Neuronal stem cell (in vitro differentiated cells): ENCODE measurements at places on chromosomes 2 and 18.
A peak's percentile ranks its signal among the peaks of the same experiment; 100 is the strongest.

DNA sequence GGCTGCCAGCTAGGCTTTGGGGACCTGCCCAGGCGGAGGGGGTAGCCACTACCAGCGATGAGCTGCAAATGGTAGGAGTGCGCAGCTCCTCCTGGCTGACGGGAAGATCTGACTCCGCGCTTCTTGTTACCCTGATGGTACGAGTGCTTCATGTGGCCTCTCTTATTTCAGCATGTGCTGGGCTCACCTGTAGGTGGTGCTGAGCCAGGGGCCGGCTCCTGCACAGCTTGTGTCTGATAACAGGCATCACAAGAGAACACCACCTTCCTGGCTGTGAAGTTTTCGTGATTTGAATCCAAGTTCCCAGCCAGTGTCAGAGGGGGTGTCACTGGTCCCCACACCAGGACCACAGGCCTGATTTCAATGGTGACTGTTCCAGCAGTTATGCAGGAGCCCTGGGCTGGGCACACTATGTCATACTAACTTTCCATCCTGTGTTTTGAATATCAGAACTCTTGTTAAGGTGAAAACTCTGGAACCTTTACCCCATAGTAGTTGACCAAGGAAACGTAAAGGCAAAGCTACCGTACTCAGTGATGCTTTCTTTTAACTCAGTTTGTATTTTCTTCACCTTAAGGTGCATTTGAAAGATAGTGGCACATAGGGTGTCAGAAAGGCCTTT is 28.0 kb downstream of the APCDD1 start:
- DNase-seq, result no peak

GRCh38 chr2:52919673-52920072 is 847.9 kb upstream of the CHAC2 start:
- DNase-seq, result no peak

- DNase-seq, result no peak
Observed at GRCh38 chr2:150228936-150229335, 258.5 kb downstream of the RND3 start.

- DNase-seq, result no peak
Observed at GRCh38 chr2:1375794-1376193, 37.5 kb upstream of the TPO start.

DNA sequence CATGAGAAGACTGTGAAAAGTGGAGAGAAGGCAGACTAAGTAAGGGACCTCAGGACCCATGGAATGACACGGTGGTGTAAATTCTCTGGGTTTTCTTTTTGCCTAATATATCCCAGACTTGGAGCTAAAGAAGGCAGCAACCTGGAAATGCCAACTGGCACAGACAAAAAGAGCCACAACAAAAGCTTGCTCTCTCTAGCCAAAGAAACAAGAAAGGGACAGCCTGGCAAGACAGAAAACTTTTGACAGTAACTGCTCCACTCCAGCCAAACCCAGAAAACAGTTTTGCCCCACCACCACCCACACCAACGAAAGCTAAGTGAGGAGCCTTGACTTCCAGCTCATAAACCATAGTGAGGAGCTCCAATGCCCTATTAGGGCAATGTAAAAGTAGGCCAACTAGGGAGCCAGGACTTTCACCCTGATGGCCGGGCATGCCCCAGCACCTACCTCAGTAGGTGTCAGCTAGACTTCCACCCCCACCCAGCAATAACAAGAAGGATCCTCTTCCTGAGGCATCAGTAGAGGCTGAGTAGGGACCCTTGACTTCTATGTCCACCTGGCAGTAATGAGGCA is 35.5 kb downstream of the PELI1 start:
- no peak for DNase-seq

DNA sequence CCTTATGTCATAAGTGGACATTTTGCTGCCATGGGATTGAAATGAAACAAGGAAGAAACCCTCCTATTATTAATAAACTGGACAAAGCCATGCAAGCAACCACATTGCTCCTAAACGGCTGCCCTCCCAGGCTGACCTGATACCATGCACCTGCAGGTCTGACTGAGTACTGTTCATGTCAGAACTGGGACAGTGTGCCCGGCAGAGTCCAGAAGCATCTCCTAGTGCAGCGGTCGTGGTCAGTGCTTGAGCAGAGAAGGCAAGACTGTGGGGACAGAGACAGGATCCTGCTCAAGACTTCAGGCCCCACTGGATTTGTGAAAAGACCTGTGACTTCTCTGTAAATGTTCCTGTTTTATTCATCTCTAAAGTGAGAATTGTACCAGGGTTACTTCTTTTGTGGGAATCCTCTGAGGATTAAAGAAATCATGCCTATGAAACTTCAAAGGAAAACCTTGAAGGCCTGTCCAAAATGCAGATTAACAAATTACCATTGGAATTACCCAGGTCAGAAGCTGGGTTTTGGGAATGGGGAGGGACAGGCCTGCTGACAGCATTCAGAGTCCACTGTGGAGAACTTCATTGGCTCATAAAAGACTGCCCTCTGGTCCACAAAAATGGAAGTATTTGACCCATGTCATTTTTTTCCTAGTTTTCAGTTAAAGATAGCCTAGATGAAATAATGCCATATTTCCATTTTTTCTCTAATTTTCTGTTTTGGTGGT is 13.9 kb downstream of the RNF144A start:
- no peak for DNase-seq

GRCh38 chr18:36770315-36770946 is 58.4 kb downstream of the TPGS2 start:
- no peak for DNase-seq

DNA sequence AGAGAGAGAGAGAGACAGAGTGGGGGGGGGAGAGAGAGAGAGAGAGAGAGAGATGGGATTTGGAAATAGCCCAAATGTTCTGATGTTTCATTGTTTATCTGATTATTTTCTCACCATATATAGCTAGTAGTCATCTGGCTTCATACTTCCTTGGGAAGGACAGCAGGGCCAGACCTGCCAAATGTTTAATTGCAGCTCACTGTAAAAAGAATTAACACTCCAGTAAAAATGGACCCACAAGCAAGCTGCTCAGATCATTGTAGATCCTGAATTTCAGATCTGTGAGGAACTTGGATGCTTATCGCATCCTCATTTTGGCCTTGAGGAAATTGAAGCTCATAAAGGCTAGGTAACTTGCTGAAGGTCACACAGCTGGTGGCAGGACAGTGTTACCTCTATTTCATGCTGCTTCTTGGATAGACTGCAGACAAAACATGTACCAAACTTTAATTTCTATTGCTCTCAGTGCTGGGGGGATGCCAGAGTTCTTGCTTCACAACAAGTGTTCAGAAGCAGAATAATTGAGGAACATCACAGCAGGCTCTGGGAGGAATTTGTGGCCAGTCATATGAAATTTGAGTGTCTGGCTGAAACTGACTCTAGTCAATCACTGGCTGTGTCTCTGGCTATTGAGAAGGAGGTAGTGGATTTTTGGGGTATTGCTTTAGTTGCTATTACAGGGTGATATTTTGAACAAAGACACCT is 223.5 kb downstream of the PIK3C3 start:
- DNase-seq, result no peak

GRCh38 chr18:58024139-58024538 is 19.9 kb upstream of the NEDD4L start:
- DNase-seq, result peak; percentile 26

DNA sequence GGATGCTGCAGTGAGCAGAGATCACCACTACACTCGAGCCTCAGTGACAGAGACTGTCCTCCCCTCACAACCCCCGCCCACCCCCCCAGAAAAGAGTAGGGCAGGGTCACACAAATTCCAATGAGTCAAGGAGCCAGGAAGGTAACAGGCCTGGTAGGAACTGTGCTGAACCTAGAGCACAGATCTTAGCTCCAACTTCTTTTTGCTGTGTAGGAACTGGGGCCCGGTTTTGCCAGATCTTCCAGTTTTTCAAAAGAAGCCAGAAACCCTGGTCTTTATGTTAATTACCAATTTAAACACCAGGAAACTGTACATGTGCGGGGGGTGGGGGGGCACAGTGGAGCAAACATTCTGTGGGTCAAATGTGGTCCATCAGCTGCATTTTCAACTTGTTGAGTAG is 71.0 kb downstream of the PRPF40A start:
- DNase-seq, result no peak

DNA sequence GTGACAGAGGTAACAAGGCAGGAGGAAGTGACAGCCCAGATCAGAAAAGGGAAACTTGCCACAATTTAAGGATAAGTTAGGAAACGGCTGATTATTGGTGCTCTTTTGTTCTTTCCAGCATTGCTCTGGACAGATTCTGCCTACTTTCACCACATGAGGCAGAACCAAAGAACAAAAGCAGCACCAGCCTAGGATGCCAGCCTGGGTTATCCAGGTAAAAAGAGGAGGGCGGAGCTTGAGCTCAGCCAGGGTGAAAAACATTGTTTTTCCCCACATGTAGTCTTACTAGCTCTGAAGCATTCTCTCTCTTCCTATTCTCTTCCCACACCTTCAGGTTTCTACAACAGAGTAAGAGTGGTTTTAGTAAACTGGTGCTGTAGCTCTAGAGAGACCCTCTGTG is 300.5 kb downstream of the TMX3 start:
- DNase-seq, result no peak

DNA sequence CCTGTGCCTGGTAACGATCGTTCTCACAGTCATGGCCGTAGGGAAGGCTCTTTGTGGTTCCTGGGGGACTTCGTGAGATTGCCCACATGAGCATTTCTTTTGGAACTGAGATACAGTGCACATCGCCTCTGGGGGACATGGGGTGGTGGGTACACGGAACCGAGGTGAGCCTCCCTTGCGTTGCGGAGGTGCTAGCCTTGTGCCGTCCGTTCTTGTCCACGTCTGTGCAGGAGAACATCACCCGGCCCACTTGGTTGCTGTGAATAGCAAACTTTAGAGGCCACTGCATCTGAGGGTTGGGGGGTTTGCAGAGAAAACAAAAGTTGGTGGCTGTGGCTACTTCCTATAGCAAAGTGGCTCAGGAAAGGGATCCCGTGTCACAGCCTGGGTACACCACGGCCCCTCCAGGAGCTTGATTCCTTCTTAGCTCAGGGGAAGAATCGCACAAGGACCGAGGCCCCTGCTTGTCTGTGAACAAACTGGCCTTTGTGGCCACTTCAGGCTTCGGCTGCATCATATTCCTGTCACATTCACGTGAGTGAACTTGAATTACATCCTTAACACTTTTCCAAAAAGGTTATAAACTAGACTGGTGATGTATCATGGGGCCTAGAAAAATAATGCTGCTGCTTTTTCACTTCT is 72.6 kb downstream of the LRRFIP1 start:
- no peak for DNase-seq

GRCh38 chr2:23745726-23746105 is 181.2 kb downstream of the ATAD2B start:
- no peak for DNase-seq

- no peak for DNase-seq
Observed at GRCh38 chr2:64063454-64063853, 44.2 kb upstream of the VPS54 start.

DNA sequence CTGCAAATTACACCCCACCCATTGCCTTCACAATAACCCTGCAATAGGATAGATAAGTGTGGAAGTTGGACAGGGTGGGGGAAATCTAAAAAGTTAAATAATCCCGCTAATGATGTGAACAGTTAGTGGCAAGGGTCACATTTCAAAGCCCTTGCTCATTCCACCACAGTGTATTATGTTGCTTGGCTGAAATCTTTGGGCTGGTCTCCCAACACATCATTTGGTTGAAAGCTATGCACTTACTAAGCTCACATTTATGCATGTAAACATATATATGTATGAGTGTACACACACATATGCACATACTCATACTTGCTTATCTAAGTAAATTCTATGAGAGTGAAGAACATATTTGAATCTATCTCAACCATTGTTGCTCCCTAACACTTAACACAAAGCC is 197.8 kb downstream of the RDH14 start:
- no peak for DNase-seq

- no peak for DNase-seq
Observed at GRCh38 chr2:45898819-45899218, 247.3 kb downstream of the PRKCE start.

GRCh38 chr2:207472343-207473048 is 57.3 kb upstream of the CREB1 start:
- DNase-seq, result no peak

- DNase-seq, result no peak
Observed at GRCh38 chr2:202657876-202658275, 23.1 kb downstream of the FAM117B start.

DNA sequence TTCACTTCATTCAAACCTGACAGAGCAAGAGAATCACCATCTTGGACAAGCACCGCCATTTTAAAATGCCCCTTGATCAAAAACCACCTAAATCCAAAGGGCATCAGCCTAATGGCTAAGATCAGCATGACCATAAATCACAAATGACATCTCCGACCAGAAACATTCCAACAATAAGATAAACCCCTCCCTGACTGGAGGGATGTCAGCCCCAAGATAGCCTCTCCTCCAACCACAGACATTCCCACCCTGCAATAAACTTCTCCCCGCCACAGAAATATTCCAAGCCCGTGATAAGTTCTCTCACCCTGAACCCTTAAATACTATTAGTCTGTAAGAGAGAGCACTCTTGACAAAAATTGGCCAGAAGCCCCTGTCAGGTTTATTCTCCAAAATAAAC is 21.6 kb upstream of the LYPD1 start:
- no peak for DNase-seq

- peak; percentile 74 for DNase-seq
Observed at GRCh38 chr2:58428096-58429013, 187.2 kb upstream of the FANCL start.

DNA sequence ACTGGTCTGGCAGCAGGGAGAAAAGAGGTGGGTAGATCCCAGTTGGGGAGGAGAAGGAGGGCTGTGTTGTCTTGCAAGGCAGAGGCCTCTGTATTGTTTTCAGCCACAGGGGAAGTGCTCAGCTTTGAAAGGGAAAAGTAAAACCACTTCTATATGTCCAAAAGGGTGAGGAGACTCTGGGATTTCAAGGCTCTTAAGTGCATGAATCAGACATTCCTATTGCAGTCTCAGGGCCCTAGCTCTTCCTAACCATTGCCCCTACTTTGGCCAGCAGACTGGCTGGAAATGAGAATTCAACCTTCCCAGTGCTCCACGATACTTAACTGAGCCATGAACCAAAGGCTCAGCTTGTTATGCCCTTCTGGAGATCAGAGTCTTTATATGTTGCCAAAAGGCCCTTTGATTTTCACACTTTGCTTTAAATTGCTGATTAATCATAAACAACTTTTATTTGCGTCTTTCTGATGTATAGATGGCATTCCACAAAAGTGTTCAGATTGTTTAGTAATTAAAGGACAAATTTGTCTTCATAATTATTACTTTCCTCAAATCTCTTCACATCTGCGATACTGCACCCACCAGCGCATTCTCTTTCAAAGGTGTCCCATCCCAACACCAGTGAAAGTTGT is 313.8 kb upstream of the MMADHC start:
- DNase-seq, result no peak

GRCh38 chr2:239475161-239476028 is 74.6 kb upstream of the HDAC4 start:
- DNase-seq, result no peak

GRCh38 chr18:47075098-47075883 is 39.9 kb upstream of the ELOA2 start:
- no peak for DNase-seq

- DNase-seq, result no peak
Observed at GRCh38 chr2:196123679-196124373, 47.6 kb downstream of the STK17B start.
